KG1 (cell line): ENCODE measurements at places on chromosomes 5 and 9.

GRCh38 chr5:132259069-132259851 is 1.8 kb downstream of the PDLIM4 start:
- DNase-seq: no peak

GRCh38 chr5:166963596-166963995 is 1327.8 kb upstream of the WWC1 start:
- no peak for DNase-seq

DNA sequence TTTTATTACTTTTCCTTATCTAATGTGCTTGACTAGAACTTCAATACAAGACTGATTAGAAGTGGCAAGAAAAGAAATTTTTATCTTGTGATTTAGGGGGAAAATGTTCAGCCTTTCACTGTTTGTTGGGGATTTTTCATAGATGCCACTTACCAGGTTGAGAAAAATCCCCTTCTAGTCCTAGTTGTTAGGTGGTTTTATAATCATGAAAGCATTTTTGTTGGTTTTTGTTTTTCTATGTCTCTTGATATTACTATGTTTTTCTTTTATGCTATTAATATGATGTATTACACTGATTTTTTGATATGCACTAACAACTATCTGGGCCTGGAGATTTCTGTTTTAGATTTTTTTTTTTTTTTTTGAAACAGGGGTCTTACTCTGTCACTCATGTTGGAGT is 134.0 kb downstream of the PARP8 start:
- no peak for DNase-seq

DNA sequence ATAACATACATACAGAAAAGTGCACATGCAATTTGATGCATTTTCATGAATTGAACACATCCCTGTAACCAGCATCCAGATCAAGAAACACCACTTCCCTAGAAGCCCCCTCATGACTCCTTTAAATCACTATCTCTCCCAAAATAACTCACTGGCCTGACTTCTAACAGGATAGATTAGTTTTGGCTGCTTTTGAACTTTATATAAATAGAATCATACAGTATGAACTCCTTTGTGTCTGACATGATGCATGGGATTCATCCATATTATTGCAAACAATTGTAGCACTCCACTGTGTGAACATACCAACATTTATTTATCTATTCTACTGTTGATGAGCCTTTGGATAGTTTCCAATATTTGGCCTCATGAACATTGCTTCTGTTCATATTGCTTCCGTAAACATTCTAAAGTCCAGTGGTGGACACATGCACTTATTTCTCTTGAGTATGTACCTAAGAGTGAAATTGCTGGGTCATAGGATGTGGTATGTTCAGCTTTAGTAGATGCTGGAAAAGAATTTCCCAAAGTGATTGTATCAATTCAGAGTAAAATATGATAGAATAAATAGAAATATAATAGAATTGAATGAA is 148.7 kb upstream of the GDNF start:
- DNase-seq: no peak

GRCh38 chr9:37187292-37187691 is 66.9 kb downstream of the ZCCHC7 start:
- no peak for DNase-seq

DNA sequence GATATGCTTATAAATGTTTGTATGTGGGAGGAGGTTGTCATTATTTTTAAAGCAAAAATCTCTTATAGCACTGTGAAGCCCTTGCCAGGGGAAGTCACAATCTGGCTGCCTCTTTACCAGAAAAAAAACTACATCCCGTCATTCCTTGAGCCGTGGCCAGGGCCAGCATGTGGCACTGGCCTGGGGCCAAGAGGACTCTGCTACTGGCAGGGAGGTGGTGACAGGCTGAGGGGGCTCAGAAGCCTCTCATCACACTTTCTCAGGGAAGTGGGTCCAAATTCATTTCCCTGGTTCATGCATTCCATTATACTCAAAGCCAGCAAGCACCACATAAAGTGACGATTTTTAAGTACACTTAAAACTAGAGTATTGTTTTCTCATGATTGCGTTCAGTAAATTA is 457.3 kb downstream of the ZNF608 start:
- DNase-seq: no peak

DNA sequence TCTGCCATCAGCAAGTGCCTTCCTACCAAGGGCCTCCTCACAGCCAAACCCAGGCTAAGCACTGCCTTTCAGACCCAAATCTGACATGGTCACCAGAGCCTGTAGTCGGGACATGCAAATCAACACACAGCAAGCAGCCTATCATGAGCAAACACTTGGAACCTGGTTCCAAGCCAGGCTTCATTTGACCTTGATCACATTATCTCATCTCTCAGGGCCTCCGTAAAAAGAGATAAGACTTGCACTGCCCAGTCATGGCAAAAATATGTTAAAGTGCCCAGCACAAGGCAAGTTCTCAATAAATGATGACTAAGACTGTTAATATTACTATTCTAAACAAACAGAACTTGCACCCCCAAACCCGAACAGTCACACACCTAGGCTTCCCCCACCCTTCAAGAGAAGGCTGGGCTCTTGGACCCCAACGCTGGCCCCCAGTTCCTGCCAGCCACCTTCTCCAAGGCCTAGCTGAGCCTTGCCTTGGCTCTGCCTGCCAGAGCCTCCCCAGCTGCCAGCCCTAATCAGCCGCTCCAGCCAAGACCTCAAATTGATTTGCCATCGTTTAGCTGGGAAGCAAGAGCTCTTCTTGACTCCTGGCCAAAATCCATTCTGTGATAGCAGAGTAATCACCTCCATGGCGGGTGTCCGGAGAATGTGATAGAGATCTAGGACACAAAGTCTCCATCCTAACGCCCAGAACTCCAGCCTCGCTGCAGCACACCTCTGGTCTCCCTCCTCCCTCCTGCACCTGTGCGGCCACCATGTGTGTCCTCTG is 18.7 kb downstream of the CPLX2 start:
- DNase-seq: no peak

DNA sequence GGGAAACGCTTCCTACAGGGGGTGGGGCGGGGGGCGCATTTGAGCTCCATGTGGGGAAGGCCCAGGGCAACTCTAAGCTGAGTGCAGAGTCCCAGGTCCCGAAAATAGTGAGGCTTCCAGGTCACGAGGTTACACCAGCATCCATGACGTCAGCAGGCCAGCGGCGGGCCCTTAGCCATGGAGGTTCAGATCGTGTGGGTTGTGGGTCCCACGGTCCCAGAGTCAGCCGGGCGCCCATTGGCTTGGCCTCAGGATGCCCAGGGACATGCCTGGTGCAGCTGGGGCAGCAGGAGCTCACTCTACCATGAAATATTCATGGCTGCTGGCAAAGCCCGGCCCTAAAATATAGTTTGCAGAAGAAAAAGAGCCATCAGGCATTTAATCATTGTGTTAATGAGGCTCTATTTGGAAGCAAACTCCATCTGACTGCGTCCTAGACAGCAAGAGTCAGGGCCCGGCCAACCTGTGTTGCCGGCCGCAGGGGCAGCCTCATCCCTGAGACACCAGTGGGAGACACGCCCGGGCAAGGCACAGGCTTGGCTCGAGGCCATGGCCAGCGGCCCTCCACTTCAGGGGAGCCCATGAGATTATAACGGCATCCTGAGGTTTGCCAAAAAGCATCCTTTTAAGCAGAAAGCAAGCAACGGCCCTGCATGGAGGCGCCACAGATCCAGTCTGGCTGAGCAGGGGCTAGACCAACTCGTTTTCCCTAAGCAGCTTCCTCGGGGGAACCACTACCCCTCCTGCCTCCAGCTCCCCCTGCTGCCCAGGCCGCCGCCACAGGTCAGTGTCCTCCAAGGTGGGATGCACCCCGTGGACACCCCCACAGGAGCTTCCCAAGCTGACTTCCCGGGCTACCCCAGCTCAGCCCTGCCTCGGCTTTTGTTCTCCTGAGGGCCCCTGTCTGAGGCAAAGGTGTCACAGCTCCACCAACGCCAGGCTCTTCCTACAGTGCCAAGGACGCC is 108.9 kb upstream of the PPP1R26 start:
- DNase-seq: no peak

DNA sequence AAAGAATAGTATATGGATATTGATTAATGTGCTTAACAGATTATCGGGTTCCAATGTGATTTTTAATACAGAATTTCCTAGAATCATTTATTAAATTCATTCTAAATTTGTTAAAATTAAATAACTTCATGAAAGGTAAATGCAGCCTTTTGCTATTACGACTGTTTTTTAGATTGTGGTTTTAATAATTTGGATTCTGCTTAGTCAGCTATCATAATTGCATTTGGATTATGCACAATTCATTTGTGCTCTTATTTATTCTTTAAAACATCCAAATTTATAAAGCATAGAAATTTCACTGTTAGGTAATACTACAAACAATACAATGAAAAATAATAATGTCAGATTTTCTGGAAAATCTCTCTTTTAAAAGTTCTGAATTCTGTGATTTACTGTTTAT is 1598.5 kb downstream of the EFNA5 start:
- DNase-seq: no peak

- no peak for DNase-seq
Observed at GRCh38 chr5:61440086-61440485, 108.0 kb downstream of the ZSWIM6 start.

GRCh38 chr5:56848206-56848605 is 32.9 kb downstream of the MAP3K1 start:
- DNase-seq: no peak

DNA sequence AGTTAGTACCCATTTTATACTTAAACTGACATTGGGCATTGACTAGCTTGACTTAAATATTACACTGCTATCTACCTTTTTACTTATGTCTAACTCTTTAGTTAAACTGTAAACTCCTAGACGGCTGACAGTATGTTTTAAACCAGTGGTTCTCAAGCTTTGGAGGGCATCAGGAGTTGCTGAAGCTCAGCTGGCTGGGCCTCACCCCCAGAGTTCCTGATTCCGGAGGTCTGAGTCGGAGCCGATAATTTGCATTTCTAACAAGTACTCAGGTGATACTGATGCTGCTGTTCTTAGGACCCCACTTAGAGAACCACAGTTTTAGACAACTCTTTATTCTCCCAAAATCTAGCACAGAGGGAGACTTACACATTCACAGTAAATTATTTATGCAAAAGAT is 63.3 kb upstream of the PCA3 start:
- DNase-seq: no peak
